ENCODE measurements at places on chromosomes 1 and 21.

- DNase-seq, result no peak
These were observed 36.3 kb downstream of the NRDC start for GRCh38 chr1:51842261-51842660.

DNA sequence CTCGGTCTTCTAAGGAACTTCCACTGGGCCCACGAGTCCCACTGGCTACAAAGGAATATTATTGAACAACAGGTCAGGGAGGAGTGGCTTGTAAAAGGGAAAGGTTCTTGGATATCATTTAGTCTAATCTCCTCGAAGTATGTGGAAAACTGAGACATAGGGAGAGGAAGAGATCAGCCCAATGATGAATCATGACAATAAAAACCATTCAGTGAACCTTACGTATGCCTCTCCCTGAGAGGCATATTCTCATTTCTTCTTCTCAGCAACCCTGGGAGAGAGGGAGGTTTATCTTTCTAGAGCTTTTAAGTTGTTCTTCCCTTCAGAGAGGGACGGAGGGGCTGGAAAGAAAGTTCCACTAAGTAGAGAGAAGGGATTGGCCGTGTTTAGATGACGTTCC is 5.3 kb upstream of the MOB3C start:
- DNase-seq, result no peak

GRCh38 chr1:207032528-207033017 is at the start of gene C1orf116:
C1orf116 (minus strand) TSS chr1:207032756; CDS start chr1:207027598, 5,158 bp downstream.
- DNase-seq, result no peak

DNA sequence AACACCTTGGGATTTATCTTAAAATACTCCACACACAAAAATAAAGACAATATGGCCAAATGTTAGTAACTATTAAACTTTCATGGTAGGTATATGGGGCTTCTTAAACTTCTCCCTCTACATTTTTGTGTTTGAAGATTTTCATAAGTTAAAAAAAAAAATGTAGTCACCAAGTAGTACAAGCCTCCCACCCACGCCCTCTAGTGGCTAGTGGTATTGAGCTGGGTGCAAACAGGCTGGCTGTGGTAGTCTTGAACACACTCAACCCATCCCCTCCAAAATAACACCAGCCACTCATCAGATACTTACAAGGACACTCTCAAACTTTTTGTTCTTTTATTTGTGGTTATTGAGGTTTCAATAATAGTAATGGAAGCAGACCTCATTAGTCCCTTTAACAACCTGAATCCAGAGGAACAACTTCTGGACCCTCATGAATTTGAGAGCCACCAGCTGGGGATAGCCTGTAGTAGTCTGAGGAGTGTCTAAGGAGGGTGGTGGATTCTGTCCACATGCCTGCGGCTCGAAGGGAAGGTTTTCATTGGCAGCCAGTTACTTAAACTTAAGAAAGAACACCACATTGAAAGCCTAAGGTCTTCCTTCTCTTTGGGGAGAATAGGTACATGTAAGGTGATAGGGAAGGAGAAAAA is 15.6 kb downstream of the RD3 start:
- no peak for DNase-seq

DNA sequence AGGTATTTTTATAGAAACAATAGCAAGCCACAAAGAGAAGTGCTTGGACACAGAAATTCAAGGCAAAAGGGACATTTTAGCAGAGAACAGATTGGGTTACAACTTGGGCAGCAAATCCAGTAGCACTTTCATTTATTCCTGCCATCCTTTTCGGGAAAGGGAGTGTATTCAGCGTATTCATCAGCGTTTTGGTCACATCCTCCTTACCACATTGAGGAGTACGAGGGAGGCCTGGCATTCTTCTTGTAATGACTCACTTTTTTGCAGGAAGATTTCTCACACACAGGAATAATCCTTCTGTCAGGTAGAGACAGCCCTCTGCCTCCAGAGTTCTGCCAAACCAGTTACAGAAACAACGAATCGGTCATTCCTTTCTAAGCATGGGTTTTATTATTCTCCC is 18.1 kb upstream of the FAM78B start:
- DNase-seq, result no peak

GRCh38 chr1:112284796-112285195 is 111.2 kb upstream of the CTTNBP2NL start:
- DNase-seq, result no peak

GRCh38 chr1:221468546-221468945 is 273.3 kb downstream of the DUSP10 start:
- no peak for DNase-seq

- DNase-seq, result no peak
These were observed 132.3 kb upstream of the BMP8A start for GRCh38 chr1:39359028-39359570.

DNA sequence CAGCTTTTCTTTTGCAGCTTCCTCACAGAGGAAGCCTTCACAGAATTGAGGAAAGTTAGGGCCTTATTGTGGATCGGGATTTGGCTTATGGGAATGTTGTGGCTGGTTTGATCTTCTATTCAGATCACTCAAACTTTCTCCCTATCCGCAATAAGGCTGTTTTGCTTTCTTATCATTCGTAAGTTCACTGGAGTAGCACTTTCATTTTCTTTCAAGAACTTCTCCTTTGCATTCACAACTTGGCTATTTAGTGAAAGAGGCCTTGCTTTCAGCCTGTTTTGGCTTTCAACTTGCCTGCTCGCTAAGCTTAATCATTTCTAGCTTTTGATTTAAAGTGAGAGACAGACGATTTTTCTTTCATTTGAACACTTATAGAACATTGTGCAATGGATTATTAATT is 181.9 kb upstream of the B3GALT2 start:
- DNase-seq, result no peak

GRCh38 chr1:1619917-1620361 is 4.6 kb downstream of the MIB2 start:
- no peak for DNase-seq

GRCh38 chr1:230834292-230834691 is 34.0 kb downstream of the C1orf198 start:
- no peak for DNase-seq

GRCh38 chr1:178484698-178485225 is 12.0 kb downstream of the CLEC20A start:
- DNase-seq, result no peak

DNA sequence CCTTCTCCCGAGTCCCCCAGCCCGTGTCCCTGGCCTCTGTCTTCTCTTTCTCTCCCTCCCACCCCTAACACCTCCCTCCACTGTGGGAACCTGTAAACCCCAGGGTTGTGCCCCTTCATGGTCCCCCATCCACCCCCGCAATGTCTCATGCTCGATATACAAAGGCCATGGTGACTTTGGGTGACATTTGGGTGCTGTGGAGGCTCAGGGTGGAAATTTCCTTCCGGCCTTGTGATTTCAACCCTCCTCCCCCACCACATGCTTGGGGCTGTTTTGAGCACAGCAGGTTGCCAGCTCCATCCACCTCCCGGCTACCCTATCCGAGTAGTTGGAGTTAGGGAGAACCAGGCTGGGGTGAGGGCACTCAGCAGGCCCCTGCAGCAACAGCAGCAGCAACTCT is 25.7 kb upstream of the VPS13D start:
- DNase-seq, result no peak

DNA sequence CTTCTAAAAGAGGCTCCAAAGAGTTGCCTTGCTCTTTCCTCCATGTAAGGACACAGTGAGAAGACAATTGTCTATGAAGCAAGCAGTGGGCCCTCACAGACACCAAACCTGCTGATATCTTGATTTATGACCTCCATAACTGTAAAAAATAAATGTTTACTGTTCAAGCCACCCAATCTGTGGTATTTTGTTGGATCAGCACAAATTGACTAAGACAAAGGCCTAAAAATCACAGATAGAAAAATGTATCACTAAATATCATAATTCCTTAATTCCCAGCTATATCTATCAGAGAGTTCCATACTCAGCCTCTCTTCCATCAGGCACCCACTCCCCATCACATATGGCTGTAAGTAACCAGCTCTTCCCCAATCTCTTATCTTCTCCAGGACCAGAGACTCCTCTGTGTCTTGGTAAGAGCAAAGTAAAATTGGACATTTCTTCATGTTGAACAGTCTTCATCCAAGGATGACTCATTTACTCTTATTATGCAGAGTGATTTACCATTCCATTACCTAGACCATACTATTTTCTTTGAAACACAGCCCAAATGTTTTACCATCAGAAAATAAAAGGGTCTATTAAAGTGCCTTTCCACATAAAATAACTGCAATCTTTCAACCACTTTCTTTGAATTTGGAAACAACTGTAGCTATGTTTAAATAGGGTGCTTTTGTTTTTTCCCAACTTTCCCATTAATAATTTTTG is 503.6 kb downstream of the MRPL39 start:
- DNase-seq, result no peak

- no peak for DNase-seq
These were observed 22.1 kb downstream of the ZBTB17 start for GRCh38 chr1:15953791-15954241.

DNA sequence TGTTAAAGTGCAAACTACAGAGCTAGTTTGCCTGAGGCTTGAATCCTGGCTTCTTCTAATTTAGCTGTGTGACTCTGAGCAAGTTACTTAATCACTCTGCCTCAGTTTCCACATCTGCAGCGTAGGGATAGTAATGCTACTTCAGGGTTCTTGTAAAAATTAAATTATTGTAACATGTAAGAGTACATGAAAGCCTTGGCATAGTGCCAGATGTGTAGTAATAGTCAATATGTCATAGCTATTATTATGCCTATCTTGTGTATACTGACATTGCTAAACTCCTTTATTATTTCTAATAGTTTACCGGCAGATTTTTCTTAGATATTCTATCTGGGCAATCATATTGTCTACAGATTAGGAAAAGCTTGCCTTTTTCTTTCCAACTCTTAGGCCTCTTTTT is 6.8 kb upstream of the TADA1 start:
- DNase-seq, result no peak

DNA sequence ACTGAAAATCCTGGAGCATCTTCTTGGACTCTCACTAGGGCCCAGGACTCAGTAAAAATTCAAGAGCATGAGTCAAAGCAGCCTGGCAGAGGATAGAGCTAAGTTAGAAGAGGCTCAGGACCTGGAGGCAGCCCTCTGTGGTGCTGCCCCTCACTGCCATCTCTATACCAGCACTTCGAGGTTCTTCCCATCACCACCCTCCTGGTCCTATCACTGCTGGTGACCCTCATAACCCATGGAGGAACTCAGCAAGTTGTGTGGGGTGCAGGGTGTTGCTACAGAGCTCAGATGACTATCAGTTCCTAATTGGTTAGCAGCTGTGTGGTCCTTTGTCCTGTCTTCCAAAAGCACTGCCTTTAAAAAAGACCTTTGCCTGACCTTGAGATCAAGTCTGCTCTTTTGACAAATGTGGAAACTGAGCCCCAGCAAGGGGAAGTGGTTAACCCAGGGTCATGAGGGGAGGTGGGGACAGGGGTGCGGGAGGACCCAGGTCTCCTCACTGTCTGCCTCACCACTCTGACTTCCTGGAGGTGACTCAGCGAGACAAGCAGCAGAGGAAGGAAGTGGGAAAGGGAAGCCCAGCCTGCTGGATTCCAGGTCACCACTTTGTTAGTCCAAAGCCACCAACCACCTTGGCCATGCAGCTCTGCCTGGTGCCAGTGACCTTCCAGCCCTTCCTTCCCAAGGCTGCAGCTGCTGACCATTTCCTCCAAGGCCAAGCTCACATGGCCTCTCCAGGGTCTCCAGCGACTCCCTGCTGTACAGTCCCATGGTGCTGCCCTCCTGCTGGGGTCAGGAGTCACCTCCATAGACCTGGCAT is 199.4 kb upstream of the EDN2 start:
- no peak for DNase-seq

- DNase-seq, result no peak
These were observed 253.5 kb downstream of the AKT3 start for GRCh38 chr1:243596431-243597062.

DNA sequence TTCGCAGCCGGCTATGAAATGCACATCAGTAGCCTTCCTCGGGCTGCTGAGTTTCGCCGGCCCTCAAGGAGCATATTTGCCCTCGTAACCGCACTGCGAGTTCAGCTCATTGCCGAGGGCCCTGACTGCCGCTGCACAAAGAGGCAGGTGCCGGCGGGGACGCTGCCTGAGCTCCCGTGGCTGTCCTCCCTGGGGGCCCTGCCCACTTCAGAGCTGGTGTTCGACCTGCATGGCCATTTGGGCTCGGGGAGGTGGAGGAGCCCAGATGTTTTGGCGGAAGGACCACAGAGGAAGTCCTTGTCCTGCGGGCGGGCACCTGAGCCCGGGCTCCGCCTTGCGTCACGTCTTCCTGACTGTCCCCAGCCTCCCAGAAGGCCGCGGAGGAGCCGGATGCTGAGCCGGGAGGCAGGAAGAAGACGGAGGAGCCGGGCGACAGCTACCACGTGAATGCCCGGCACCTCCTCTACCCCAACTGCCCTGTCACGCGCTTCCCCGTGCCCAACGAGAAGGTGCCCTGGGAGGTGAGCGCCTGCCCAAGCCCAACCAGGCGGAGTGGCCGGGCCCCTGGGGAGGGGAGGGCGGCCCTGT is 29.9 kb upstream of the LRRC3 start:
- DNase-seq, result no peak

- DNase-seq, result no peak
These were observed 76.1 kb upstream of the CNIH3 start for GRCh38 chr1:224539971-224540370.

DNA sequence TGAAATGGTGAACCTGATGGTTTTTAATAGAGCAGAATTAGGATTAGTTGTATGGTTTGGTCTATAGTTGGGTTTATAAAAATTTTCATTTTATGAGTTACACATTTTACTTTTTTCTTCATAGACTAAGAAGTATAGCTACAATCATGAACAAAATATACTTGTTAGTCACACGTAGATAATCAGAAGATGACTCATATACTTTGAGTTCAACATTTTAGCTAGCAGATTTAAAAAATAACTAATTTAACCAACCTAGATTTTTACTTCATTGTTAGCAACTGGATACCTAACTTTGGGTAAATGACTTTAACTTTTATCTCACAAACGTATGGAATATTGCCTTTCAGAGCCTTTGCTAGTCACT is 27.9 kb downstream of the MORC3 start:
- no peak for DNase-seq

GRCh38 chr1:205858141-205858961 is 8.4 kb upstream of the PM20D1 start:
- DNase-seq, result no peak

DNA sequence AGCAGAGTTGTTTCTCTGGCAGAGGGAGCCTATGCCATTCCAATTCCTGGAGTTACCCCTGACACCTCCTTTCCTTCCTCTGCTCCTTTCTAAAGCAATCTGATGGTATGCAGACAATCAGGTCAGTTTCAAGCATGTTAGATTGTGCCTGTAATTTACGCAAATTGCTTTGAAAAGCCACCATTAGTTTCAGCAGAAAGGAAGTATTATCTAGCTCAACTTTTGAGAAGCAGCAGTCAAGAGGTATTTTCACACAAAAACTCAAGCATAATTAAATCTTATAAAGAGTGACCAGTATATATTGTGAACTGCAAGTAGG is 2.2 kb downstream of the ERRFI1 start:
- DNase-seq, result no peak
